ENCODE measurements at places on chromosomes 3 and 15.

DNA sequence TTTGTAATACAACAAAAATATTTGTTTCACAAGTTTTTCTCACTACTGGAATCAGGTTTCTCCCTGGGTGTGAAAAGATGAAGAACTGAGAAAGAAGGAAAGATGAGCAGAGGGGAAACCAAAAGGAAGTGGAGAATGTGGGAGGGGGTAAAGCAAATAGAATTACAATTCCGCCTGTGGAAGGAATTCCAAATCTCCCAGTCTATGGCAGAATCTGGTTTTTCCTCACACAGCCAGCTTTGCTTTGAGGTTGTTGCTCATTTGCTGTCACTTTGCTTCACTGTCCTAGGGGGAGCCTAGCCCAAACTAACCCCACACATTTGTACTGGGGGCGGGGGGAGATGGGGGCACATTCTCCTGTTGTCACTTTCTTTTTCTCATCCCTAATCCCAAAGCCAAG lies 43.9 kb downstream of the RPL22L1 start:
- no peak for DNase-seq

DNA sequence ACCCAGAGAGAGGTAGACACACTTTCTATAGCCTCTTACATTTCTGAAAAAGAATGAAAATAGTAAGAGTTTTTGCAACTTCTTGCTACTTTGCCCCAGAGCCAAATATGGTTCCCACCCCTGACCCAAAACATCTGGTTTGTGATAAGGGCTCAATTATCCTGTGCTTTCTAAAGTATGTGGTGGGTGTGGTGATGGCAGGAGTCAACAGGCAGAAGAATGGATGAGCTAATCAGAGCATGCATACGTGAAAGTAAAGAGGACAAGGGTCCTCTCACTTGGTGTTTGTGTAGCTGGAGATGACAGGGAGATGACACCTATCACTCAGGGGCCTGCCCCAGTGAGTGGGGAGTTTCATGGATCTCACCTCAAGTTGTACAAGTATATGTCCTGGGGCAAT lies 19.1 kb downstream of the KBTBD8 start:
- DNase-seq: no peak

GRCh38 chr15:35953424-35953823 lies 407.5 kb upstream of the DPH6 start:
- no peak for DNase-seq

DNA sequence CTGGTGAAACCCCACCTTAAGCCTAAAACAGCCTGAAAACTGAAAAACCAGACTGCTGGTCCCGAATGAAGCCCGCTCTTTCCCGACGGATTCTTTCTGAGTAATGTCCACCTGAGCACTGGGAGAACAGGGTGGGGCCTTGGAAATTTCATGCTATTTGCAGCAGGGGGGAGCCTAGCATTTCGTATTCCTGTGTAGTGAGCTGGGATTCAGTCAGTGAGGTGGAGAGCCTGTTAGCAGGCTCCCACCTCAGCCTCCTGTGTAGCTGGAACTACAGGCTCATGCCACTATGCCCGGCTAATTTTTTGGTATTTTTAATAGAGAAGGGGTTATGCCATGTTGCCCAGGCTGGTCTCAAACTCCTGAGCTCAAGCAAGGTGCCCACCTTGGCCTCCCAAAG lies 74.7 kb downstream of the CMTM8 start:
- DNase-seq: no peak

GRCh38 chr3:24302396-24302795 lies 192.3 kb downstream of the THRB start:
- DNase-seq: no peak

- peak; percentile 85 for DNase-seq
These were observed 12.6 kb upstream of the COL8A1 start for GRCh38 chr3:99625643-99626416.

- DNase-seq: peak; percentile 69
These were observed 19.1 kb downstream of the TTC21A start for GRCh38 chr3:39126532-39127071.

DNA sequence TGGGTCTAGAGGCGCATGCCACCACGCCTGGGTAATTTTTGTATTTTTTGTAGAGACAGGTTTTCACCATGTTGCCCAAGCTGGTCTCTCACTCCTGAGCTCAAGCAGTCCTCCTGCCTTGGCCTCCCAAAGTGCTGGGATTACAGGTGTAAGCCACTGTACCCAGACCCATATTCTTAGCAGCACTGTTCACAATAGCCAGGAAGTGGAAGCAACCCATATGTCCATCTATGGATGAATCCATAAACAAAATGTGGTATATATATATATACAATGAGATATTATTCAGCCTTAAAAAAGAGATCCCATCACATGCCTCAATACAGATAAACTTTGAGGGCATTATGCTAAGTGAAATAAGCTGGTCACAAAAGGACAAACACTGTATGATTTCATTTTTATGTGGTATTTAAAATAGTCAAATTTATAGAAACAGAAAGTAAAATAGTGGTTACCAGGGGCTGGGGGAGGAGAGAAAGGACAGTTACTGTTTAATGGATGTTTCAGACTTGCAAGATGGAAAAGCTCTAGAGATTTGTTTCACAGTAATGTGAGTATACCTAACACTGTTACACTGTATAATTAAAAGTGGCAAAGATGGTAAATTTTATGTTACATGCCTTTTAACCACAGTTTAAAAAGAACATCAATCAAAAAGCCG lies 35.7 kb upstream of the GRAMD1C start:
- DNase-seq: no peak

DNA sequence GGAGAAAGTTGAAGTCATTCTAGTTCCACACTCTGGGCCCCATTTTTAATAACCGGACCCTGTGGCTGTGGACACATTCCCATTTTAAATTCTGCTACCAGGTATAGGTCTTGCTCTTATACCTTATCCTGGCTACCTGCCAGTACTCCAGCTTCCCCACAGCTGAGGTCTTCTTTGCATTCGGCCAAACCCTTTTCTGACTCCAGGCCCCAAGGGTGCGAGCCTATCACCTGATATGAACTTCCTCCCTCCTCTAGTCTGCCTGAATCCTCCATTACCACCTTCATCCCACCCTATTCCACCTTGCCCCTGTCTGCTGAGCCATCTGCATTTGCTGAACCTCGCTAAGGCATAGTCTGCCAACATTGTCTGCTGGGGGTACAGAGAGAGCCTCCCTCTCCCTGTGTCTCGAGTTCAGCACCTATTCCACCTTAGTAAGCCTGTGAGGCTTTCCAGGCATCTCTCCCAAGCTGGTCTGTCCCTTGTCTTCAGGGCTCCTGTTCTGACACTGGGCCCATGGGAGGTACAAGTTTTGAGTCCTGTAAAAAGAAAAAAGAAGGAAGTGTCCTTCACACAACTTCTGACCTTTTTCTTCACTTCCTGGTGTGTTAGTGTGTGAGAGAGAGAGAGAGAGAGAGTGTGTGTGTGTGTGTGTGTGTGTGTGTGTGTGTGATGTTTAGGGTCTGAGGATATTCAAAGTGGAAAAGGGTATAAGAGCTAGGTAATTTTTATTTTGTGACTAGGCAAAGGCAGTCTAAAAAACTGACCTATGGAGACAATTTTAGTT lies 27.0 kb downstream of the PDE8A start:
- DNase-seq: no peak

- peak; percentile 88 for DNase-seq
These were observed 11.3 kb upstream of the C3orf52 start for GRCh38 chr3:112074616-112075497.

All from fibroblast of skin of right biceps (primary cell).